ENCODE measurements at places on chromosomes 1 and 21.

- DNase-seq, result no peak
Observed at GRCh38 chr21:46005481-46005881, 23.9 kb downstream of the COL6A1 start.

- DNase-seq, result no peak
Observed at GRCh38 chr1:6360517-6361070, 33.0 kb downstream of the ACOT7 start.

DNA sequence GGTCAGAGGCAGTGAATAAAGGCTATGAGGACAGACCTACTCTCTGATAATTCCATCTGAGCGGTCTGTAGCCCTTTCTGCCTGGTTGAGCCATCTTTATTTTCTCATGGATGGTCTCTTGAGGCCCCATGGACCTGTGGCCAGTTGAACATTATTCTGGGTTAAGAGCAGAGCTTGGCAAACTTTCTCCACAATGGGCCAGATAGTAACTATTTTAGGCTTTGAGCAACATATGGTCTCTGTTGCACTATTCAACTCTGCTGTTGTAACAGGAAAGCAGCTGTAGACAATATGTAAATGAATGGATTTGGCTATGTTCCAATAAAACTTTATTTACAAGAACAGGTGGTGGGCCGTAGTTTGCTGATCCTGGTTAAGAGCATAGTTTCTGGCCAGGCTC lies 62.7 kb downstream of the KAZN start:
- no peak for DNase-seq

DNA sequence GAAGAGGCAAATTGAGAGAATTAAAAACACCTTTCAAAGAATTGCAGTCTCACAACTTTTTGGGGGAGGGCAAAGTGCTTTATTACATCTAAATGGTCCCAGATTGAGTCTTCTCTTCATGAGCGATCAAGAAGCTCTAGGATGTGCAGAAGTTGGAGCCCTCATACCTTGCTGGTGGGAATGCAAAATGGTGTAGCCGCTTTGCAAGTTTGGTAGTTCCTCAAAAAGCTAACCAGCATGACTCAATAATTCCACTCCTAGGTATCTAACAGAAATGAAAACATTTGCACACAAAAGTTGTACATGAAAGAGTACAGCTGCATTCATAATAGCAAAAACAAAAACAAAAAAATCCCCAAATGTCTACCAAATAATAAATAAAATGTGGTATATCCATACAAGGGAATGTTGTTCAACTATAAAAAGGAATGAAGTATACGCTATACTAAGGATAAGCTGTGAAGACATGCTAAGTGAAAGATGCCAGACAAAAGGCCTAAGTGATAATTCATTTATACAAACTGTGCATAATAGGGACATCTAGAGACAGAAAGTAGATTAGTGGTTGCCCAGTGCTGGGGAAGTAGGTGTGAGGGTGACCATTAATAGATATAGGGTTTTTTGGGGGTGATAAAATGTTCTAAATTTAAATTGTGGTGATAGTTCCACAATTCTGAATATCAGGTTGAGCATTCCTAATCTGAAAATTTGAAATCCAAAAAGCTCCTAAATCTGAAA lies 55.2 kb downstream of the SELENOF start:
- DNase-seq, result no peak

- DNase-seq, result no peak
Observed at GRCh38 chr1:31576743-31577455, 584 bp downstream of the TINAGL1 start.

DNA sequence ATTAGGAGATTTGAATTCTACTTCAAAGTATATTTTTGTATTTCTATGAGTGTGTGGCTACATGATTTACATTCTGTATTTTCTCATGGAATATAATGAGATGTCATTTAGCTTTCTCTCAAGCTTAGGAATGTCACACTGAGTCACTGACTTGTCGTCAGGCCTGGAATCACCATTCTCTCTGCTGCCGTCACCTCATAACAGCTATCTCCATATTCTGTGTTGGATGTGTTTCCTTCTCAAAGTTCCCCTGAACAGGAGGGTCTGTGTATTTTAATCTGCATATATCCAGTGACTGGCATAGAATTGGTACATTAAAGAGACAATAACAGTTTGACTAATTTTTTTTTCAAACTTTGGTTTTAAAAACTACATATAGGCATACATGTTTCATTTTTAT lies 35.9 kb downstream of the LYPLAL1 start:
- DNase-seq, result no peak

- DNase-seq, result no peak
Observed at GRCh38 chr1:55626326-55626725, 411.2 kb upstream of the USP24 start.

- peak; percentile 27 for DNase-seq
Observed at GRCh38 chr1:171916315-171916771, 75.0 kb downstream of the DNM3 start.

GRCh38 chr1:6098303-6099215 lies 52.9 kb downstream of the KCNAB2 start:
- no peak for DNase-seq

- DNase-seq, result no peak
Observed at GRCh38 chr1:170624146-170624545, 39.8 kb upstream of the PRRX1 start.

DNA sequence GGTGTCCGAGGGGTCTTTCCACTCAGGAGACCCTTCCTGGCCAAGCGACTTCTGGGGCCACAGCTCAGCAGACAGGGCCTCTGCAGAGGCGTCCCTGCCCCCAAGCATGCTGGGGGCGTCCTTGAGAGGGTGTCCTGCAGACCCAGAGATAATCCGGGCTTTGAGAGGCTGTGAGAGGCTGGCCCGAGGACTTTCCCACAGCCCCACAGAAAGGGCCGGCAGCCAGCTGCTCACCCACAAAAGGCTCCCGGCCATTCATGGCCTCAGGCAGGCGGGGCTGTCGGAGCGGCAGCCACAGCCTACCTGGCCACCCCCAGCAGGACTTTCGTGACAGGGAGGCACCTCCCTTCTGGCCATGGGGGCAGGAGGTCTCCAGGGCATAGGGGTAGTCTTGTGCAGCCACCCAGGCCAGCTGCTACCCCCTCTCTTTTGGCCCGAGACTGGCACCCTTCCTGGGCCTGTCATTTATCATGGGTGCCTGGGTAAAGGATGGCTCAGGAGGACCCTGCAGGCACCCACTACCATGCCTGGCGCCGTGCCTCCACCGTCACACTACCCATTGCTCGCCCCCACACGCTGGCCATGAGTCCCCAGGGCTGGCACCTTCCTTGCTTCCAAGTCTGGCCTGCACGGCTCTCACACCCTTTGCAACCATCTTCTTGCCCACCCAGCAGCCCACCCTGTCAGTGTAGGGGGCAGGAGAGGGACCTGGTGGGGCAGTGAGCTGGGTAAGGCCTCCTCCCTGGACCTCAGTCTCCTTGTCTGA lies 11.1 kb upstream of the TNFRSF14 start:
- peak; percentile 46 for DNase-seq

DNA sequence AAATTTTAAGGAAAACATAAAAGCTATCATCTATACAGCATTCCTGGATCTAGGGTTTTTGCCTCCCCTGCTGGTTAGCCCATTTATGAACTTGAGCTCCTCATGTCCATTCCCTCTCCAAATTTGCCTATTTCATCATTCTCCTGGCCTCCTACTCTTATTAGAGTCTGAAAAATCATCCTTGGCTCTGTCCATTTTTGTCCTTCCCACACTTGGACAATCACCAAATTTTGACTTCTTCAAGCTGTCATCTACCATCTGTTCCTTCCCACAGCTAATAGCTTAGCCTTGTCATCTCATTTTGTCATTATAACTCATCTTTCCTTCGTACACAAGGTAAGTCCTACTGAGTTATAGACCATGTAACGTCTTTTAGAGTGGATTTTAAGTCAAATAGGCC lies 2.2 kb upstream of the HENMT1 start:
- no peak for DNase-seq

GRCh38 chr1:108815566-108815965 lies 41.3 kb downstream of the AKNAD1 start:
- no peak for DNase-seq

DNA sequence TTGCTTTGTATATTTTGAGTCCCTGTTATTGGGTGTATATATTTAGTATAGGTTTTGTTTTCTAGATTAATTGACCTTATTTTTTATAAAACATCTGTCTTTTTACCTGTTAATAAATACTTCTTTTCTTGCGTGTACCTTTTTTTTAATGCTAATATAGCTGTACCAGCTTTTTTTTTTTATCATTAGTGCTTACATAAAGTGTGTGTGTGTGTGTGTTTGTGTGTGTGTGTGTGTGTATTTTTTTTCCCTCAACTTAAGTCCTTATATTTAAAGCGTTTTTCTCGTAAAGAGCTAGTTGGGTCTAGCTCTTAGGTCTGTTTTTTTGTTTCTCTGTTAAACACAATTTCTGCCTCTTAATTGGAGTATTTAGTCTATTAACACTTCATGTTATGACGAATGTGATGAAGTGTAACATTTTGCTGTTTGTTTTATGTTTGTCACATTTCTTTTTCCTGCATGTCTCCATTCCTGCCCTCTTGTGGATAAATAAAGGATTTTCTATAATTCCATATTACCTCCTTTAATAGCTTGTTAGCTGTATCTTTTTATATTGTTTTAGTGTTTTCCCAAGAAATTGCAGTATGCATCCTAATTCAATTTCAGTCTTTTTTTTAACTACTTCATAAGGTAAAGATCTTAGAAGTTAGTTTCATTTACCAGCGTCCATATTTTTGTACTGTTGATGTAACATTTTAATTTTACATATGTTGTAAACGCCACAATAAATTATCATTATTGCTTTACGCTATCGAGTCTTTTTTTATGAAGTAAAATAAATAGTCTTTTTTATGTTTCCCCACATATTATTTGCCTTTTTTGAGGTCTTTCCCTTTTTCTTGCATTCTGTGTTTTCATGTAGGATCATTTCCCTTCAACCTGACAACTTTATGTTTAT lies 4.3 kb downstream of the PRMT2 start:
- no peak for DNase-seq

DNA sequence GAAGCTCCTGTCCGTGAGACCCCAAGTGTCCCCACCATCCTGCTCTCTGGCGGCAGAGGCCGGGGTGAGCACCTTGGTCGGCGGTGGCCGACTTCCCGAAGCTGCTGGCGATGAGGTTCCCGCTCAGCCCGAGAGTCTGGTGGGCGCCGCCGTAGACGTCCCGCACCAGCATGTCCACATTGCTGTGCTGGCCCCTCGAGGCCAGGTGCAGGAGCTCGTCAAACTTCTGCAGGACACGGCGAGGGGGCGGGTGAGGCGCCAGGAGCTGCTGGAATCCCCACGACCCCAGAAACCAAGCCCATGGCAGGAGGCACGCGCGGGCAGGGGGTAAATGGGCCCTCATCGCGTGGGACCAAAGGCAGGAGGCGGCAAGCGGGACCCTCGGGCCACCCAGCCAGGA lies 6.7 kb downstream of the PANK4 start:
- DNase-seq, result no peak

- DNase-seq, result no peak
Observed at GRCh38 chr1:78240755-78241154, 195.0 kb downstream of the GIPC2 start.

DNA sequence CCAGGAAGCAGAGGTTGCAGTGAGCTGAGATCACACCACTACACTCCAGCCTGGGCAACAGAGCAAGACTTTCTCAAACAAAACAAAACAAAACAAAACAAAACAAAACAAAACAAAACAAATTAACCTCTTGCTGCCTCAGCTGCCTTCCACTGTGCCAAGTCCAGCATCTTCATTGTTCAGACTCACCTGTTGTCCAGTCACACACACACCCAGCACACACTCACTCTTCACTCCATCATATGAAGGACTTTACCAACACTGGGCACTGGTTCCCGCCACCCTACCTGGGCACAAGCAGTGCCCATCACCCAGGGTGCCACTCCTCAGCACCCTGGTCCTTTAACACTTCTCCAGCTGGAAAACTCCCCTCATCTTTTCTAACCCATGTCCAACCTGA lies 14.6 kb downstream of the PYCR2 start:
- no peak for DNase-seq

DNA sequence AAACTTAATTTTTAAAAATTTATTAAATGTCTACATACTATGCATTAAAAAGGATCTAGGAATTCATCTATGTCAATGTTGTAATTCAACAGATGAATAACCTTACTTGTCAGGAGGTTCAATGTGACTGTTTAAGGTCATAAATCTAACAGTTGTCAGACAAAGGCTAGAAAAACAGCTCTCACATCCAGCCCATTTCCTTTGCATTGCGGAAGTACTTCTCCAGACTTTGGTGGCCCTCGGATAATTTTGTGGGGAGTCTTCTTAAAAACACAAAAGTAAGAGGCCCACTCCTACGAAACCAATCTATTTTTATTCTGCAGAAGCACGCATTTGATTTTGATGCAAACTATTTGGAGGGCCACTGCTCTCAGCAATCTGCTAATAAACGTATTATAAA lies 122.6 kb upstream of the CHRM3 start:
- DNase-seq, result no peak

DNA sequence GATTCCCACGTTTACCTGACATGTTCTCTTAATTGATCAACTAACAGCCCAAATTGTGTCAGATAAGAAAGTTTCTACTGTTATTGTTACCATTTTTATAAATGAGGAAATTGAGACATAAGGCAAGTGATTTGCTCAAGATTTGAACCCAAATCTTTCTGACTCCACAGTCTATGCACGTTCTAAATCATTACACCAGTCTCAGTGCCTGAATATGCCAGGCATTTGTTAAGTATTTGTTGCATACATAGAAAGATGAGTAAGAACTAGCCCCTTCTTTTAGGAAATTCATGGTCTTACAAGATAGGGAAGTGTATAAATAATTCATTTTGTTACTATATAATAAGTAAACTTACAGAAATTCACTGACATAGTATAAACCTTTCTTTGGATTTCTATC lies 7.1 kb upstream of the CD101 start:
- DNase-seq, result no peak

DNA sequence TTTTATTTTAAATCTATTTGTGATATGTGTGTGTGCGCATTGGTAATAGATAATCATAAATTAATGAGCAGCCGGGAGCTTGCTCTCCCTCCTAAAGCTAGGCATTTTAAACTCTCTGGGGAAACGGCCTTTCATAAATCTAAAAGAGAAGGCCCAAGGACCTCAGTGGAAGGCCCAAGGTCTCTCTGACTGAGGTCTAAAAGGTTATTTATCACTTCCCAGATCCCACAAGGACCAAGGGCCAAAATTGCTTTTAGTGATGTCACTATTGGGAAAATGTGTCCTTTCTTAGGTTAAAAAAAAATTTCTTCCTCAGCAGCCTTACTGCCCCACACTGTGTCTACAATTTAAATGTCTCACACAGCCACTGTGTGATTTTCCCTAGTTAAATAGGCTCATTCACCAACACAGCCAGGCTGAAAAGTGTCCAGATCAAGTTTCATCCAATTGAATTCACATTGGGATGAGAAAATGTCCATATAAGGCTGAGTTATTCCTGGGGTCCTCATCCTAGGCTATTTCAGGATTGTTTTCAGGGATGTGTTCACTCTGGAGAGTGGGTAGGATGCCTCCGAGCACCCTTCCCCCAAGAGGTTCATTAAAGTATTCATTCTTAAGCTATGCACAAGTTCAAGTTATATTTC lies 46.1 kb downstream of the SLC44A3 start:
- DNase-seq, result peak; percentile 78

- peak; percentile 14 for DNase-seq
Observed at GRCh38 chr1:222582099-222582774, 7.5 kb downstream of the TAF1A start.

Measured in umbilical cord (tissue), 2 donors.